H7 (cell line): ENCODE measurements at places on chromosomes 2 and 18.

- DNase-seq, result no peak
Observed at GRCh38 chr2:147927053-147927588, 82.3 kb downstream of the ACVR2A start.

DNA sequence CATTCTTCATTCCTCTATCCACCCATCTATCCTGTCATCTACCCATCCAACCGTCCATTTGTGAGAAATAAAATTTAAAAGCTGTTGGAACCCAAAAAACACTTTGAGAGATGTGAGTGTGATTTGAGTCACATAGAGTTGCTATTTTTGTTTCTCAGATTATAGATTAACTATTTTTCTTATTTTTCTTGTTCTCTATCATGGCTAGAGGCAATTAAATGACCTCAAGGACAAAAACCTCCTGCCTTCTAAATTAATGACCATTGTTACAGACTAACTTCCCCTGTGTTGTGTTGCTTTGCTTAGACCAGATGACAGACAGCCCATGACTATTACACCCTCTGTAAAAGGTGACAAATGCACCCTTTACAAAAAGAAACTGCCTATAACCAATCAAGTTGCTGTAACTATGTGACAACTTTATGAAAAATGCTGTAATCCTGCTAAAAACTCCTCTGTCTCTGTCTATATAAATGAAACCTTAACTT lies 207.9 kb upstream of the CXCR4 start:
- no peak for DNase-seq

GRCh38 chr18:59220784-59221765 lies 1.1 kb downstream of the GRP start:
- DNase-seq, result peak; percentile 67

- DNase-seq, result no peak
Observed at GRCh38 chr2:20104900-20105545, 53.6 kb upstream of the LAPTM4A start.

DNA sequence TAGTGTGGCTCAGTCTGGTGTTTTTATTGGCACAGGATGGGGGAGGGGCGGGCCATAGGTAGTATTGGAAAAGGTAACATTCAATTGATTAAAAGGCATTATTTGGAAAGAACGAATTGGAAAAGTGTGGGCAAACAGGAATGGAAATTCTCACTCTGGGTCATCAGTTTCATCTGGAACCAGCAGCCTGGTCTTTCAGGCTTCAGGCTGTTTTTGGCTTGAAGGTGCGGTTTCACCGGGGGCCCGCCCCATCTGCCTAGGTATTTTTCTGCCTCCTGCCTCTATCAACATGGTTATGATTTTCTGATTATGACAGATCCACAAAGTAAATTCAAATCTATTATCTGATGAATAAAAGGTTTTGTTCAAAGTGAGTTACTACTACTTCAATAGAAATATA lies 59.5 kb upstream of the CD28 start:
- no peak for DNase-seq

GRCh38 chr2:226159875-226160479 lies 639.6 kb downstream of the IRS1 start:
- peak; percentile 5 for DNase-seq

- DNase-seq, result peak; percentile 19
Observed at GRCh38 chr2:191739194-191739593, 61.3 kb downstream of the NABP1 start.
